A549 treated with CpdA at 1 μM for 4 hours (cell line): ENCODE measurements at places on chromosomes 6 and 20. TPM values are rescaled to one million over a fixed set of nuclear protein-coding genes. Genes with fewer than 3 reads are reported as not detected.

Gene ZSCAN23
- not detected in 5 replicates for total RNA-seq

Gene SEC23B
- 60.8 to 67.4 TPM (median 64.1 TPM) in 5 replicates for total RNA-seq

Gene ID4
- 1.2 to 2.6 TPM (median 2.1 TPM) in 5 replicates for total RNA-seq

Gene GPSM3
- 0.31 to 0.67 TPM (median 0.50 TPM) in 5 replicates for total RNA-seq

Gene PTK7
- 4.7 to 5.3 TPM (median 5.0 TPM) in 5 replicates for total RNA-seq

Gene STX11
- total RNA-seq, result 1.8 to 2.2 TPM (median 2.0 TPM) in 5 replicates

Gene BAK1
- total RNA-seq, result 32.0 to 39.3 TPM (median 38.0 TPM) in 5 replicates

Gene VNN1
- total RNA-seq, result 0.03 to 0.13 TPM (median 0.11 TPM) in 4 of 5 replicates, not detected in the other

Gene RSPH9
- 0.12 to 0.27 TPM (median 0.24 TPM) in 5 replicates for total RNA-seq

Gene TRAPPC3L
- total RNA-seq, result not detected in 5 replicates

Gene SAMD3
- total RNA-seq, result not detected in 5 replicates

Gene OPRM1
- not detected in 5 replicates for total RNA-seq

Gene CGAS
- total RNA-seq, result 5.3 to 7.1 TPM (median 5.5 TPM) in 5 replicates

Gene TRIM40
- not detected in 5 replicates for total RNA-seq

Gene FKBP1C
- 1.7 to 2.7 TPM (median 1.9 TPM) in 5 replicates for total RNA-seq
